Right ventricle myocardium superior (tissue), 1 donor: ENCODE measurements at places on chromosomes 7 and 10.
A peak's percentile ranks its signal among the peaks of the same experiment; 100 is the strongest.

DNA sequence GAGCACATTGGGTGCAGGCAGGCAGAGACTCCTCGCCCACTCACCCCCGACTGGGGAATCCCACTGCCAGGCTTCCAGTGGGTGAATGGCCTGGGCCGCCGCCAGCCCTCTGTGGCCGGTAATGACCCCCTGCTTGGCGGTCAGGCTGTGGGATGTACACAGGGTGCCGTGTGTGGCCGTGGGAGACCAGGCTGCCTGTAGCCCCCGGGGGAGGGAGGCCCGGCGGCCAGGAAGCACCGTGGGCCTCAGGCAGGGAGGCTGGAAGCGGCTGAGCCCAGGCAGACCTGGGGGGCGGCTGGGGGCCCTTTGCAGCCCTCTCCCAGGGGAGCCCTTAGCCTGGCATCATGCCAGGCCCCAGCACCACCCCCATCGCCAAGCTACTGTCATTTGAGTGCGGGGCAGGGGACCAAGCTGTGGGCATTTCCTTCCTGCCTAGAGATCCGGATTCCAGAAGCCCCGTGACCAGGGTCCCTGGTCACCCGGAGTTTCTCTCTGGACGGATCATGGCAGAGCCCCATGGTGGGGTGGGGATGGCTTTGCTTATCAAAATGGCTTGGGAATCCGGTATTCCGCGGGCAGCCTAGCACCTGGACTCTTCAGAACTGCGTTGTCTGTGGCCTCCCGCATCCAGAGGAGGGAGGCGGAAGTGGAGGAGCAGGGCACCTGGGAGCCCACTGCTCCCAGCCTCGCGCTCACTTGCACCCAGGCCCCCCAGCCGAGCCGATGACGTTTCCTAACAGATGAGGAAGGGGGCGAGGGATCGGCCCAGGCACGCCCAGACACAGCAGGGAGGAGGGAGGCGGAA, 1.1 kb downstream of the TTYH3 start:
- DNase-seq, result peak; percentile 77

- DNase-seq, result no peak
Measured at GRCh38 chr10:78531088-78531487, 497.4 kb downstream of the RPS24 start.

DNA sequence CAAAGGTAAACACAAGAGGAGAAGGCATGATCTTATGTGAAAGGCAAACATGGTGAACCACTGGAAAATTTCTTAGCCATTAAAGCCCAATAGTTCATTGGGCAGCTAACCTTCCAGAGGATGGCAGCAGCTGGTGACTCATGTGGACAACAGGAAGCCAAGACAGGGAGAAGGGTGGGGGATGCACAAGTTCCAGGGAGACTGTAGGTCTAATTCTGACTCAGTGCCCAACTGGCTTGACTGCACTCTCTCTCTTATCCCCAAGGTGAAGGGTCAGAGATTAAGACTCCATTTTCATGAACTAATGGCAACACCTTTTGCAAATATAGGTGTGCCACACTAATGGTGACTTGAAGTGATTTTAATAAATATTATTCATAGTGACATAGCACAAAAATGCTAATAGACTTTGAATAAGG, 47.9 kb upstream of the SLC35B4 start:
- DNase-seq, result no peak

- no peak for DNase-seq
Measured at GRCh38 chr7:155356323-155357105, 58.8 kb downstream of the INSIG1 start.

- DNase-seq, result no peak
Measured at GRCh38 chr7:16739863-16740622, 13.5 kb upstream of the TSPAN13 start.

- no peak for DNase-seq
Measured at GRCh38 chr10:102540023-102540422, 36.3 kb downstream of the SUFU start.

GRCh38 chr10:83961620-83962019, 177.7 kb upstream of the GHITM start:
- no peak for DNase-seq

DNA sequence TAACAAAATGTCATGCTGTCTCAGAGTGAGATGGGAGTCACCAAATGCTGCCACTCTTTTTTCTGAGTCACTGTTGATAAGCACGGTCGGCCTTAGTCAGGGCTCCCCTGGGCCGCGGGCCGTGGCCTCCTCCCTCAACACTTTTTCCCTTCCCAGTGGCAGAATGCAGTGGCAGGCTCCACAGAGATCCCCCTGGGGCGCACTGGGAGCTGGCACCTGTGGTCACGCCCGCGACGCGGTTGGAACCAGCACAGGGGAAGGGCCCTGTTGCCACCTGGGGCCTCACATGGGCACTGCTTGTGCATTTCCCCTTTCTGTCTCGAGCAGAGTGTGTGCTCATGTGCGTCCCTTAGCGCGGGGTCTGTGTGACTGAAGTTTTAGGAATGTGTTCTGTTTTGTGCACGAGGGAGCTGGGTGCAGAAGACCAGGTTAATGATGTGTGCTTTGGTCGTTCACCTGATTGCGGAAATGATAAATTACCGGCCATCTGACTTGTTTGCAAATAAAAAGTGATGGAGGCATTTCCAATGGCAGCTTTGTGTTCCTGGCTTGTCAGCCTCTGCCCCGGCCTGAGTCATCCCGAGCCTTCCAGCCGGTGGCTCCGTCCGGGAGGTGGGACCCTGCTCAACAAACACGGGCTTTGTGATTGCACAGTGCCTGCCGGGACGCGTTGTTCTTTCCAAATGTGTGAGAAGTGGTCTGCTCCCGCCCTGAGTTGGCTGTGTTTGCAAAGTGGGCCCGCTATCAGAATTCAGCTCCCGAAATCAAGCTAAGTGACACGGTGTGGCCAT, 100.7 kb downstream of the NKX6-2 start:
- DNase-seq, result peak; percentile 56

DNA sequence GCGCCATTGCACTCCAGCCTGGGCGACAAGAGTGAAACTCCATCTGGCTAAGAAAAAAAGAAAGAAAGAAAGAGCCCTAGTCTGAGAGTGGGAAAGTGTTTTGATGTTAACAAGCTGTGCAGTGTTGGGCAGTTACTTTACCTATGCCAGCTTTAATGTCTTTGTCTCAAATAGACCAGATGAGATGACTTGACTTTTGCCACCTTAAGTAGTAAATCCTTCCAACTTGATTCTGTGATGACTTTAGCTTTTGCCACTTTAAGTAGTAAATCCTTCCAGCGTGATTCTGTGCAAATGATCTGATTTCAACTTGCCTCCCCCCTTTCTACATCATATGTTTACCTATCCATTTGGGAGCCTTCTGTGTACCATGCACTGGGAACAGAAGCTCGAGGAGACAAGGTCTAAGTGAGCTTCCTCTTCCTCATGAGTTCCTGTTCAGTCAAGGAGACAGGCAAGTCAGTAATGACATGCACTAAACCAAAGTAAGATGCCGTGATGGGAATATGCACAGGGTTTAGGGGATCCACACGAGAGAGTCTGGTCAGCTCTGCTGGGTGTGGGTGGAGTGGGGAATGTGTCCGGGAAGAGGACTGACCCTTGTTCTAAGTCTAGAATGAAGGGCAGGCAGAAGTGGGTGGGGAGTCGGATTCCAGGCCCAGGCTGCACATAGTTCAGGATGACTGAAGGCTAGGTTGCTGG, 17.2 kb downstream of the INPP5F start:
- no peak for DNase-seq

DNA sequence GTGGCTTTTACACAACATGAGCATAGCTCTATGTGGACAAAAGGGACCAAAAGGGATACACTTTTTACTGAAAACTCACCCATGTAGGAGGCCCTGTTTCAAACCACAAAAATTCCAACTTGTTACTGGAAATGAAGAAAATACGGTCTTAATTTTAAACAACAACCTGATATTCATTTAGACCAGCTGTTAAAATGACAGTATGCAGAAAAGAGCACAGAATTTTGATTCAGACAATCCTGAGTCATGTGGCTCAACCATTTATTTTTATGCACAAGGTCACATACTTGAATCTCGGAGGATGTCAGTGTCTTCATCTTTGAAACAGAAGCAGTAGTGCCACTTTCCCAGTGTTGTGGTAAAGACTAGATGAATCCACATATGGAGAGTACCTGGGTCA, 426.5 kb upstream of the NFE2L3 start:
- DNase-seq, result no peak

DNA sequence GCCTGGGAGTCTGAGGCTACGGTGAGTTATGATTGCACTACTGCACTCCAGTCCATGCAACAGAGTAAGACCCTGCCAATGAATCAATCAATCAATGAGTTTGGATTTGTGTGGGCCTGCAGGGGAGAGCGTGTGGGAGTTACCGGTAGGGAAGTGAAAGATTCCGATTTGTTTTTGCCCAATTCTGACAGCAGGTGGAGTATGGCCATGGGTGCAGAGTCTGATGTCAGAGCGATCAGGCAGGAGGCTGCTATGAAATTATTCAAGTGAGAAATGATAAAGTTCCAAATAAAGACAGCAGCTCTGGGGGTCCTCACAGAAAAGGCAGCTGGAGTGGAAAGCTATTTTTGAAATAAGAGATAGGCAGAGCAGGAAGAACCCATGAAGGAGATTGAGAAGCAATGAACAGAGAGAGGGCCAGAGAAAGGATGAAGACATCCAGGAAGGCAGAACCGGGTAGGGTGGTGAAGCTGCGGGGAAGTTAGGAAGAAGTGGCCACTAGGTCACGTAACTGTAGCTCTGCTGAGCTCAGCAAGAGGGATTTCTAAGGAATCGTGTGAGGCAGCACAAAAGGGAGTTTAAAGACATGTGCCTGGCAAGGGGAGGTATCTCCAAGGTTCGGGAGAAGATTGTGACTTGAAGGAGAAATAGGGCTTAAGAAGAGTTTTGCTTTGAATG, 93.7 kb upstream of the NMT2 start:
- no peak for DNase-seq

DNA sequence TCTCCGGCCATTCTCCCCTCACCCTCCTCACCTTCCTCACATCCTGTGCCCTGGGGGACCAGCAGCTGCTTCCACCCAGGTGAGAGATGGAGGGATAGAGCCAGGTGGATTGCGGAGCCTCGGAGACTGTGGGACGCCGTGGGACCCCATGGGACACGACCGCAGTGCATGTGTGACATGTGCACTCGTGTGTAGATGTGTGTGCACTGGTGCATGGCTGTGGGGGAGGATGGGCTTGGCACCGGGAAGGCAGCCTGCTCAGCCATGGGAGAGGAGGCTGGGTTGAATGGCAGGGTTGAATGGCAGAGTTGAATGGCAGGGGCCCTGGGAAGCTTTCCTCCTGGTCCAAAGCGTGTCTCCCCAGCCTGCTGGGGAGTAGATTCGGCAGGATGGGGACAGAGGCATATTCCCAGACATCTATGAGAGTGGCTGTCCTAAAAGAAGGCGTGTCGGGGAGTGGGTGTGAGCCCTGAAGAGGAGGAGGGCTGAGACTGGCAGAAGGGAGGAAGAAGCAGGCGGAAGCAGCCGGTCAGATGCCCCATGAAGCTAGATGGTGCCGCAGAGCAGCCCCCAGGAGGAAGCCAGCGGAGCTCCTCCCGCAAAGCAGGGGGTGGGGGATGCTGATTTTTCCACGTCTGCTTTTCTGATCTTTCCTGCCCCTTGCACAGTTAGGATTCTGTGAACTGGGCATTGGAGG, 815 bp downstream of the GIMAP8 start:
- DNase-seq, result peak; percentile 83

GRCh38 chr10:34333513-34333912, 481.6 kb downstream of the PARD3 start:
- no peak for DNase-seq

- DNase-seq, result no peak
Measured at GRCh38 chr10:86599729-86600128, 54.6 kb upstream of the OPN4 start.

DNA sequence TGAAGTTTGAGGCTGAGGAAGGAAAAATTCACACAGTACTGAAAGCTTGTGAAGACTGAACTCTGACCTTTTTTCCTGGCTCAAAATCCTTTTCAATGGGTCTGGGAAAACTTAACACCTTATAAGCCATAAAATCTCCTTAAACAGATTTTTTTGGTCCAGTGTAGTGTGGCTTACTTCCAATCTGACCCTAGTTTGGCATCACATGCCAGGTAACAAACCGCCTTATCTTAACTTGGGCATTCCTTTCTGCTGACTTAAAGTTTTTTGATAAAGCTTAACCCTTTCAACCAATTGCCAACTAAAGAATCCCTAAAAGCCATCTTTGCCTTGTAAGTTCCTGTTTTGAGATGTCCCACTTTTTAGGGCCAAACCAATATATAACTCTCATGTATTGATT, 13.2 kb upstream of the ITPRID1 start:
- DNase-seq, result no peak

DNA sequence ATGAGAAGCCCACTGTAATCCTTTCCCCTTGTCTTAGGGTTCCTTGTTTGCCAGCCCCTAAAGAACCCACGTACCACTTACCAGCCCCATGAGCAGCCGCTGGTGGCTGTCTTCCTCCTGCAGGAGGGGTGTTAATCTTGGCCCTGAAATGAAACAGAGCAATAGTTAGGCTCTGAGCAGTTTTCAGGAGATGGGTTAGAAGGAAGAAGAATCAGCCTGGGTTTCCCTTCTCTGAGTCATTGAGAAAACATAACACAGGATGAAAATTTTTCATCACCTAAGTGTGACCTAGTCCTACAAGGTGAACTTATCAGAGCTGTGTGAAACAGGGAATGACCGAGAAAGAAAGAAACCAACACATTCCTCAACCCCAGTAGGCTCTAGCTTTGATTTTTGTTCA, 90.0 kb downstream of the GSAP start:
- DNase-seq, result no peak

DNA sequence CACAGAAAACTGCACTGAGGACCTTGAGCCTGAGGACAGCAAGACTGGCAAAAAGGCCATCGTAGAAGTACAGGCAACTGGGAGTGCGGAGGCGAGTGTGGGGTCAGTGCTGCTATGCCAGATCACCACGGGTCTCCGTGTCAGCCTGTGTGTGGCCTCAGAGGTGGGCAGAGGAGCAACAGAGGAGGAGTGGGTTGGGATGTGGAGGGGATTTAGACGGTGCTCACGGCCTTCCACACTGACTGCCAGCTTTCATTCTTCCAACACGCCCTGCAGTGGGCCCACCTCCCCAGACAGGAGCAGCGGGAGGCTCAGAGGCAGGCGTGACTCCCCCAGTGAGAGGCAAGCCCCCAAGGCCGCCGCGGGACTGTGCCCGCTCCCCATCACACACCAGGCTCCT, 17.0 kb upstream of the ZMIZ1 start:
- DNase-seq, result no peak

DNA sequence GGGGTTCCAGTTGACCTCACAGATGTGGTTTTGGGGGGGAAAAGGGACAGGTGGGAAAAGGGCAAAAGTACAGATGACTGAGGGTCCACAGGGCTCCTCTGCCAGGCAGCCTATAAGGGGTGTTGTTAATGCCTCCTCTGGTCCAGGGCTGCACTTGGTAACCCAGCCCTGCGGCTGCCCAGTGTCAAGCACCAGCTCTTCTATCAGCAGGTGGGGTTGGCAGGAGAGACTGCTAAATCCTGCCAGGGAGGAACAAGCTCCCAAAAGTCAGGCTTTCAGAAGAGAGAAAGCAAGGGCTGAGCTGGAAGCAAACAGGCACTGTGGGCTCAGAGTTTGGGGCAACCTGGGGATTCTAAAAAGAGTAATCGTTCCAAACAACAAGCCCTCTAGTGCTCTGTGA, 39.1 kb downstream of the LRRC20 start:
- DNase-seq, result no peak

- no peak for DNase-seq
Measured at GRCh38 chr10:111275091-111275490, 198.3 kb downstream of the ADRA2A start.
